ENCODE measurements at places on chromosomes 12 and 14.
A peak's percentile ranks its signal among the peaks of the same experiment; 100 is the strongest.

DNA sequence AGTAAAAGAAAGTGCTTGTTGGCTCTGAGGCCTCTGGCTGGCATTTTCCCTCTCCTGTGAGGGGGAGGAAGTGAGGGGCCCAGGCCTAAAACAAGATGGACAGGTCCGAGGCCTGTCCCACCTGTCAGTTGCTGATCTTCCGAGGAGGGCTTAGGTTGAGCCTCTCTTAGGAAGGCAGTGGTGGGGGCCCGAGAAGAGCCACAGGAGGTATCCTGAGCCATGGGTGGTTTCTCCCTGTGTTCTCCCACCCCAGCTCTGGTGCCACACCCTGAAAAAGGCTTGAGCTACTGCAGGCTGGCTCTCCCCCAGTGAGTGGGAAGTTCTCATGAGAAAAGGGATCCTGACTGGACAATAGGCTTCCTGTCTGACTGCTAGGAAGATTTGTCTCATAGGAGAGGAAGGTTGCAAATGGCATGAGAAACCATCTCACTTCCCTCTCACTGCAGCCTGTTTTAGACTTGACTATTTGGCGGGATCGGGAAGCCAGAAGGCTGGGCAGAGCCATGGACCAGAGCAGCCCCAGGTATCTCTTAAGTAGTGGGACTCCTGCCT, 72.1 kb upstream of the SRSF5 start:
- DNase-seq = no peak

DNA sequence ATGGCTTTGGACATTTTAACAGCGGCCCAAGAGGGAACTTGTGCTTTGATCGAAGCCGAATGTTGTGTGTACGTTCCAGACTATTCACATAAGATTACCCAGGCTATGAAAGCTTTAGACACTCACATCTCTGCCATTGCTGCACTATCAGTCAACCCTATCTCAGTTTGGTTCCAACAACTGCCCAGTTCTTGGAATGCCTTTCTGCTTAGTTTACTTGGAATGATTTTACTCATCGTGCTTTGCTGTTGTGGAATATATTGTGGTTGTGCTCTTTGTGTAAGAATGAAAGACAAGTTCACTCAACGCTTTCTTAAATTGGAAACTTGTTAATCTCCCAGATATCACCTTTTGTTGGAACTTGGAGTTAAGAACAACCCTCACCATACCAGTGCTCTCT, 498.2 kb downstream of the GLT1D1 start:
- no peak for DNase-seq

- DNase-seq = no peak
Measured at GRCh38 chr12:100557357-100557756, 16.1 kb upstream of the GAS2L3 start.

DNA sequence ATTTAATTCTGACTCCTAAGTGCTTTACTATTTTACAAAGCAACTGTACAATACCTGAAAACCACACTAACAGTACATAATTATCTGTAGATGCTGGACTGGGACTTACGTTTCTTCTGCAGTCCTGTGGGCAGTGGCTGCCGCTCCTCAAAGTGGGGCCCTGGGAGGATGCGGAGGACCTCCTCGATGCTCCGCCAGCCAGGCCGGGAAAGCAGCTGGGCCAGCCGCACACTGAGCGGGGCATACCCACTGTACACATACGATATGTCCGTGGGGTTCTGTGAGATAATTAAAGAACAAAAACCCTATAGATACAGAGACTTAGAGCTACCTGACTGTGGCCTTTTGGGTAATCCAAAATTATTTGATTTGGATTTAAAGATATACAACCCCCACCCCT, 6.8 kb upstream of the DIABLO start:
- no peak for DNase-seq

DNA sequence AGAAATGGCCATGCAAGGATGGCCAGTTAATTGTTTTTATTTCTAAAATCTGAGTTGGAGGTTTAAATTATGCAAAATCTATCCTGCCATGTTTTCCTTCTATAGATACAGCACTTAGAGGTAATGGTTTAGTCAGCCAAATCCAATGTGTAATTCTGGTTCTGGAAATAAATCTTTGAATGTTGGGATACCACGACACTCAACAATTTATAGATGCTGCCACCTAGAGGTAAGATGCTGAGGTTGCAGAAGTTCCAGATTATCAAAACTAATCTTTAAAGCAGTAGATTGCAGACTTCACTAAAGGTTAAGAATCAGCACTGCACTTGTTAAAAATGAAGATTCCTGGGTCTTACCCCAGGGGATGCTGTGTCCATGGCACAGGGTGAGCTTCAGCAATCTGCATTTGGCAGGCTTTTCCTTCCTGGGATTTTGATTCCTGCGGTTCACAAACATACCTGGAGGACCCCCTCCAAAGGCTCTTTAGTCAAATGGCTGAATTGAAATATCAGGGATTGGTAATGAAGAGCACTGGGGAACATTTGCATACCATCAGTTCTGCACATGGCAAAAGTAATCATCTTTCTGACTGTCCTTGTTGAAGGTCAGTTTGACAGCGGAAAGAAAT, 53.4 kb upstream of the ANO4 start:
- DNase-seq = no peak

- no peak for DNase-seq
Measured at GRCh38 chr12:93853698-93854478, 176.7 kb downstream of the CRADD start.

DNA sequence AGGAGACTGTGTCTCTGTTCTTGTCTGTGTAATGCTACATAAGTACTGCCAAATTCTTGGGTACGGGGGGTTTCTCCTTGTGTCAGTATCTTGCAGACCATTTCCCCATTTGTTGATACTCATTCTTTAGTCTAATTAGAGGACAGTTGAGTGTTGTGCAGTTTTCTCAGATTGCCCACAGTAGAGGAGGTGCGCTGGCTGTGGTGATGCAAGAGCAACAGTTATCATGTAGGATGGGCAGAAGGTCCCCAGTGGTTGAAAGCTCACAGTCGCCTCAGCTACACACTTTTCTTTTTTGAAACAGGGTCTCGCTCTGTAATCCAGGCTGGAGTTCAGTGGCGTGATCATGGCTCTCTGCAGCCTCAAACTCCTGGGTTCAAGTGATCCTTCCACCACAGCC, 37.8 kb upstream of the ATP2A2 start:
- DNase-seq = no peak

DNA sequence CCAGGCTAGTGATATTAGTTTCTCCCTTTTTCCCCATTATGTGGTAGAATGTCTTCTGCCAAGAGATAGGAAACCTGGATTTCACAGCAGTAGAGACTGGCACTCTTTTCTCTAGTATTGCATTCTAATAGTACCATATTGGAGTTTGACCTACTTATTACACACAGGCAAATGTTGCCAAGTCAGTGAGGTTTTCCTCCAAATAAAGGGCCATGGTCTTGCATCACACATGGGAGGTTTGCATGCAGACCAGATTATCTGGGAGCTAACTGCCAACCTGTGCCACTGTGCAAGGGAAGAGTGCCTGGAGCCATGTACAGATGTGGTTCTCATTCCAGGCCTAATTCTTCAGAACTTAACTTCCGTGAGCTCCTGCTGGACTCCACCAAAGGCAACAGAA, 113.3 kb downstream of the ANO6 start:
- DNase-seq = no peak

GRCh38 chr12:105420659-105421240, 90.3 kb downstream of the C12orf75 start:
- DNase-seq = peak; percentile 40

DNA sequence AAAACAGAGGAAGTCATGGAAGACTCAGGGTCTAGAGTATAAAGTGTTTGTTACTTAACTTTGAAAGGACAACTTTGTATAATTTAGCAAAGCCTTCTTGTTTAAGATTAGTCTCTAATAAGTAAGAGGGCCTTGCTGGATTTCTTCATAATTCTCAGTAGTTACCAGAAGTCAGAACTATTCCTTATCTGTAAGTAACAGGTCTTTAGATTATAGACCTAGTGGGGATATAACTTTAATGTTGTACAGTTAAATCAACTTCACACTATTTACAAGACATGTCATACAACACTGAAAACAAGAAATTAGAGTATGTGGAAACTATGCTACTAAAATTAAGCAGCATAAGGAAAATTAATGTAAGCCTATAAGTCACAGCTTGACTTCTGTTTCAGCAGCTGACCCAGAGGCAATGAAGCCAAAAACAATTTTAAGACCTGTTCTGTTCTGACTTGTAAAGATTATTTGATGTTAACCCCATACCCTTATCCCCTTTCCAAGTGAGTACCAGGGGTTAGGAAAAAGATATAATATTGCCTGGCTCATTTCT, 398.3 kb downstream of the RAD51B start:
- DNase-seq = no peak

DNA sequence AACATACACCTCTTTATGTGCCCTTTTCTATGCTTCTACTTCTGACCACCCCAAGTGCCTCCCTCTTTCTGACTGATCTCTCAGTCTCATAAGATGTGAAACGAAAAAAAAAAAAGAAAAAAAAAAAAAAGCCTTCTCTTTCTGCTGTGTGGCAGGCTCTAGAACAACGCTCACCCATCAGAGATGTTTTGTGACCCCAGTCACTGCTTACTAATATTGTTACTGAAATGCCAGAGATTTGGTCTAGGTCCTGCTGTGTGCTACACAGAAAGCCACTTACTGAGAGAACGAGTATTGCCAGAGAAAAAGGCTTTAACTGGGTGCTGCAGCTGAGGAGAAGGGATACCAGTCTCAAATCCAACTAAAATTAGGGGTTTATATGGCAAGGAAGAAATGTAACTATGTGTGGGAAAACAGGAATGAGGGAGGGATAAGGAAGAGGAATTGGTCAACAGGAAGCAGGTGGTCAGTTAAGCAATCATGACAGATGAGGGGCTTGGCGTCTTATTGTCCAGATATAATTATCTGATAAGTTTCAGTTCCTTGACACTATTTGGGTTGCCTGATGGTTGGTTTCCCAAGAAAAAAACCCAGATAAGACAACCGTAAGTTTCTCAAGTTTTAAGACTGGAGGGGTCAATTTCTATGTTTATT, 149.0 kb downstream of the NAV3 start:
- DNase-seq = no peak

DNA sequence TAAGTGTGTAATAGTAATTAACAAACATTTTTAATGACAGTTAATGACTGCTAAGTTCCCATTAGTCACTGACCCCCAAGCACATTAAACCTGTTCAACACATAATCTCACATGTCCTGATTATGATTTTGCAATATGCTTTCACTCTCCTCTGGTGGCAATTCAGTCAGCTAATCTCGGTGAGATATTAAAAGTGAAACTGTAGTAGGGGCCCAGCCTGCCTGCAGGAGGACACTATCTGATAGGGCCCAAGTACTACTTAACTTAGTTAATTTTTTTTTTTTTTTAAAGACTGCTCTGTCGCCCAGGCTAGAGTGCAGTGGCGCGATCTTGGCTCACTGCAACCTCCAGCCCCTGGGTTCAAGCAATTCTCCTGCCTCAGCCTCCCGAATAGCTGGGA, 48.8 kb downstream of the CIT start:
- no peak for DNase-seq

- no peak for DNase-seq
Measured at GRCh38 chr12:61531195-61531594, 729.0 kb upstream of the USP15 start.

GRCh38 chr14:89912221-89912620, 42.3 kb downstream of the EFCAB11 start:
- no peak for DNase-seq

- DNase-seq = no peak
Measured at GRCh38 chr14:106840258-106840657, 1313.9 kb downstream of the TMEM121 start.

DNA sequence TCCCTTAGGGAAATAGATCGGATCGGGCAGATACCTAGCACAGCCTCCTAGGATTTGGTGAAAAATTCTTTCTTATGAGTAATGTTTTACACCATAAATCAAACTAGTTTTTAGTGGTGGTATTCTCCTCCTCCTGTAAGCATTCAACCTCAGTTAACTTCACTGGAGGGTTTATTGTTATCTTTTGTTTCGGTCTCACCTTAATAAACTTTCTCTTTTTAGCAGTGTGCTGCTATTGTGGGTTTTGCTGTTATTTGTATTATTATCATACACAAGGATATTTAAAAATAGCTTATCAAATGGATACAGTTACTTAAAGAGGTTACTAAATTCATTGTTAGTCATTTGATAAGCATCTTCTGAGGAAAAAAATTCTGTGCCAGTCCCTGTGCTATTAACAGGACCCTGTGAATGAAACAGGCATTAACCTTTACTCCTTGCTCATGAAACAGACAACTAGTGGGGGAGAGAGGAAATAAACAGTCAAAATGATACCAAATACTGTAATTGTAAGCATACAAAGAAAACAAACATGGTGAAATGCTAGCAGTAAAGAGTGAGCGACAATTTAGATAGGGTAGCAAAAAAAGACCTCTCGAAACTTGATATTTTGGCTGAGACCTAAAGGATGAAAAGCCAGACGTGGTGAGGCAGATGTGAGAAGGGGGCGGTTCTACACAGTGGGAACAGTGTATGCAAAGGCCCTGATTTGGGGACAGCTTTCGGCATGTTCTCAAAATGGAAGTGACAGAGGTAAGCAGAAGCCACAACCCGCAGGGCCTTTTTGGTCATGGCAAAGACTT, 178.7 kb upstream of the SOX5 start:
- DNase-seq = no peak

DNA sequence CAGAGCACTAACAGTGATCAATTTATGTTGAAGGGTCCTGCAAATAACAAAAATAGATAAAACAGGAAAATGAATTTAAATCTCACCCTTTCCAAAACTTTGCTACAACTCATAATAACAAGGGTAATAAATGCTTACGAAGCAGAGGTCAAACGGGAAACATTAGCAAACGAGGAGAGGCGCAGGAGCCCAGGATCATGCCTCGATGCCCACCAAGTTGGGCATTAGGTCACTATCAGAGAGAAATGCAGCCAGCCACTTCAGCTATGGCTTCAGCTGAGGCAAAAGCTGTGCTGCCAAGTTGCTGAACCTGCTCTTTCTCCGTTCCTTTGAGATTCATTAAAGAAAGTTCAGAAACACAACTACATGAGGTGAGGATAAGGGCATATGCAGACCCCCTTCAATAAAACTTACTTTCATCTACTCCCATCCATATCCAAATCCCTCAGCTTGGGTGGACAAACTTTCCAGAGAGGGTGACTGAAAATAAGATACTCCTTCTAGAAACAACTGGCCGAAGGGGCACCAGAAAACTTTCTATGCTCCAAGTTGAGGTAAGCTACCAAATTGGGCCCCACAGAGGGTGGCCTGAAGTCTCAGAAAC, 7.9 kb downstream of the NKX2-1 start:
- DNase-seq = no peak

GRCh38 chr12:66755727-66756395, 77.0 kb upstream of the GRIP1 start:
- DNase-seq = no peak

DNA sequence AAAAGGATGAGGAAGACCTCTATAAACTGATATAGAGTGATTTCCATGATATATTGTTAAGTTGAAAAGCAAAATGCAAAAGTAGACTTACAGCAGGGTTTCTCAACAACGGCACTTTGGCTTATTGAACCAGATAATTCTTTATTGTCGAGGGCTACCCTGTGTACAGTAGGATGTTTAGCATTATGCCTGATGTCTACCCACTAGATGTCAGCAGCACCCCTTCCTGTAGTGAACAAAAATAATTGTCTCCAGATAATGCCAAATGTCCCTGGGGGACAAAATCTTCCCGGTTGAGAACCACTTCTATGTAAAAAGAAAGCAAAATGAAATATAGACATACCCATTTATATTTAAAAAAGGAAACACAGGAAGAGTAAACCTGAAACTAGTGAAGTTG, 32.4 kb downstream of the ABCD2 start:
- DNase-seq = peak; percentile 3

- no peak for DNase-seq
Measured at GRCh38 chr14:92675421-92675820, 73.0 kb downstream of the LGMN start.
